ENCODE measurements at places on chromosomes 1 and 21.

DNA sequence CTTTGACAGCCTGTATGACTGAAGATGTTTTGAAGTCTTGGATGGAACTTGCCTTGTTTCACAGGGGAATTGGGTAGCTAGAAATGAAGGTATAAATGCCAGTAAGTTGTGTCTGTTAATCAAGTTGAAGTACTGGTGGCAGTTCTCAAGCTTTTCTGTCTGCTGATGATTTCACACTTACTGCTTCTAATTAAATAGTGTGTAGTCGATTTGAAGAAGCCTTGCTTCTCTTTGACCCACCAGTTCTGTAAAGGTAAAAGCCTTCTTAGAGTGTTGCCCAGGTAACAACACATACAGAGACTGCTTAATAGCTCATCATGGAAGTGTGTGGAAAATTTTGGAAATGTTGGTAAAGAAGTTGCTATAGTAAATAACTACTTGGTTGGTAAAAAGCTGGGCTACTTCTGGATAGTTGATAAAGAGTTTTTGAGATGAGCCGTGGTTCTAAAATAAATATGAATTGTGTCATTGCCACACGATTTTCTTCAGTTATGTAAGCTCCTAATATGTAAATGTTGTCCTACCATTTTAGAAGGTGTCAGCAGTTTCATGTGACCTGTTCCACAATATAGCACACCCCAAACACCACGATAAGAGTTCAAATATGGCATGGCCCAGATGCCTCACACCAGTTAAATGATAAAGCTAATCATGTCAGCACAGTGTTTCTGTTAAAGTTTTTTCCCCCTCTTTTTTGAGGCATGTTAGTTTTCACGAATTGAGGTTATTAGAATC lies 7.4 kb downstream of the RABGAP1L start:
- DNase-seq, result no peak

GRCh38 chr1:154418062-154418921 lies 13.1 kb downstream of the IL6R start:
- no peak for DNase-seq

GRCh38 chr1:240475832-240476231 lies 136.1 kb downstream of the GREM2 start:
- DNase-seq, result no peak

GRCh38 chr1:53608676-53609075 lies 130.3 kb downstream of the GLIS1 start:
- DNase-seq, result no peak

DNA sequence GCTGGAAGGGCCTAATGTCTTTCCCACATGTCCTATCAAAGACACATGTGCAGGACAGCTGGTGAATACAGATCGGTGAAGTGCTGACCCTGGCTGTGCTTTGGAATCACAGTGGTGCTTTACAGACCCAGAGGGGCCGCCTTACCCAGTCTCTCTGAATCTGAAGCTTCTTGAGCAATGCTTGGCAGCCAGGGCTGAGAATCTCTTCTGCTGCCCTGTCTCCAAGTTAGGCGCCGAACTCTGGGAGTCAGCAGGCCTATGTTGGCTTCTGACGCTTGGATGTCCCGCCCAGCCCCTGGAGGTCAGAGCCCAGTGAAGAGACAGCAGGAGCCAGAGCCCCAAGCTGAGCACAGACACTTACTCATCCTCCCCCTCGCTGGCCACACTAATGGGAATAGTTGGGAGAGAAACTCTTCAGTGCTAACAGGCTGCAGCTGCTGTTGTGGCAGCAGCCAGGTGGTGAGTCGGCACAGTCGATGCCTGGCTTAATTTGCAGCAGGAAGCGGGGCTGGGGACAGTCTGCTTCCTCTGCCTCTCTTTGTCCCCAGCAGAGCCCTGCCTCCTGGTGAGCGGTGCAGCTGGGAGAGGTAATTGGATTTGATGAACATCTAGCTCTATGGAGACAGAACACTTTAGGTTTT lies 68.1 kb downstream of the URB2 start:
- peak; percentile 23 for DNase-seq

- no peak for DNase-seq
Measured at GRCh38 chr1:233723387-233723786, 109.5 kb downstream of the KCNK1 start.

- no peak for DNase-seq
Measured at GRCh38 chr1:170765279-170765678, 101.3 kb downstream of the PRRX1 start.

GRCh38 chr1:41023279-41023990 lies 1.9 kb upstream of the SLFNL1 start:
- no peak for DNase-seq

- DNase-seq, result peak; percentile 95
Measured at GRCh38 chr1:64042331-64043100, 160.9 kb upstream of the UBE2U start.

GRCh38 chr1:64046891-64047290 lies 156.5 kb upstream of the UBE2U start:
- no peak for DNase-seq

DNA sequence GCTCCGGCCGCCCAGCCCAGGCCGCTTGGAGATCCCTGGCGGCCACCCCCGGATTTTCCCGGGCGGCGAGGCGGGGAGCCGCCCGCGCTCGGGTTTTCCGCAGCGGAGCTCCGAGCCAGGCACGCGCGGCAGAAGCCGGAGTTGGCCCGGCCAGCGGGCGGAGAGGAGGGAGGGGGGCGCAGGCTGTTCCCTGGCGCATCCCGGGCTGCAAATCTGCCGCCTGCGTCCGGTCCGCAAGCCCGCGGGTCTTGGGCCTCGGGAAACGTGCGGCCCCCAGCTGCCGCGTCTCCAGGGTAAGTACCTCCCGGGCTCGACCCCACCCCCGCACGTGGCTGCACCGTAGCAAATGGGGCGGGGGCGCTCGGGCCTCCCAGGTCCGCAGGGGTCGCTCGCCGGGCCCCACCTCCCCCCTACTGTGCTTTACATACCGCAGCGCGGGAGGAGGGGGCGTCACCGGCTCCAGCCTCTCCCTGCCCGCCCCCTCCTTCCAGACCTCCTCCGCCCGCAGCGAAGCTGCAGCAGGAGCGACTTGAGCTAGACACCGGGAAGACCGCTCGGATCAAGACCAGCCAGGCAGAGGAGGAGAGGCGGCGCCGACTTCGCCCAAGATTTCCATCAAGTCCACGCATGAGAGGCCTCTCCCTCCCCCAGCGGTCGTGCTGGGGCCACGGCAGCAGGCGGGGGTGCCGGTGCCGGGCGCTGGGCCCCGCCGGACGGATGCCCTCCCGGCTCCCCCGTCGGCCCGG lies 1.6 kb downstream of the TMEM200B start:
- no peak for DNase-seq

- no peak for DNase-seq
Measured at GRCh38 chr1:221606256-221606655, 135.6 kb downstream of the DUSP10 start.

DNA sequence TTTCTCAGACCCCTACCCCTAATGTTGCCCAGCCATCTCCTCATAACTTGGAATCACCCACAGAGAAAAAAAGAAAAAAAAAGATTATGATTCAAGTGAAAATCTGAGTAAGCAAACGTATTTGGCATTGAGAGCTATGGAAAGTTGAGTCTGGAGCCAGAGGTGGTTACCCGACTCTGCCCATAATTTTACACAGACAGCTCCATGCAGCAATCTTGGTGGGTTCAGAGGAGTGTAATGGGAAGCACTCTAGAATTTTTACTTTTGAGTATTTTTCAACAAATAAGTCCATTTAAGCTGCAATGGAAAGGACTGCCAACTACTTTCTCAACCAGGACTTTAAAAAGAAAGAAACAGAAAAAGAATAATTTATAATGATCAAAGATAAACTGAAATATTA lies 62.7 kb downstream of the ZC3H11B start:
- no peak for DNase-seq

GRCh38 chr1:42439940-42440339 lies 15.9 kb downstream of the ZMYND12 start:
- no peak for DNase-seq

DNA sequence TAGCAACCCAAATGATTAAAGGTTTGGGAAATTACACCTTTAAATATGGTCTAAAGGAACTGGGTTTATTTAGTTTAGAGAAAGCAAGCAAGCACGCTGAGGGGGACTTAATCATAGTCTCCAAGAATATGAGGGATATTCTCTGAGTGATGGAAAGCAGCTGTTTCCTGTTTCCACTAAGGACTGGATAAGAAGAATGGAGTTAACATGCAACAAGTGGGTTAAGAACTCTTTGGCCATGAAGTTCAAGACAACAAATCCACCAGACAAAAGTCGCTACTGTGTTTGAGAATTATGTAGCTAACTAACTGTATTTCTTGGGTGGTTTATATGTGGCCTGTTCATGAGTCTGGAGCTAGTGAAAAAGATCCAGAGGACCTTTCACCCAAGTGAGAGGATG lies 85.7 kb downstream of the TGFB2 start:
- no peak for DNase-seq

GRCh38 chr21:25901330-25901979 lies 166.7 kb downstream of the GABPA start:
- DNase-seq, result no peak

GRCh38 chr1:6581561-6582305 lies 1.9 kb downstream of the ZBTB48 start:
- no peak for DNase-seq

DNA sequence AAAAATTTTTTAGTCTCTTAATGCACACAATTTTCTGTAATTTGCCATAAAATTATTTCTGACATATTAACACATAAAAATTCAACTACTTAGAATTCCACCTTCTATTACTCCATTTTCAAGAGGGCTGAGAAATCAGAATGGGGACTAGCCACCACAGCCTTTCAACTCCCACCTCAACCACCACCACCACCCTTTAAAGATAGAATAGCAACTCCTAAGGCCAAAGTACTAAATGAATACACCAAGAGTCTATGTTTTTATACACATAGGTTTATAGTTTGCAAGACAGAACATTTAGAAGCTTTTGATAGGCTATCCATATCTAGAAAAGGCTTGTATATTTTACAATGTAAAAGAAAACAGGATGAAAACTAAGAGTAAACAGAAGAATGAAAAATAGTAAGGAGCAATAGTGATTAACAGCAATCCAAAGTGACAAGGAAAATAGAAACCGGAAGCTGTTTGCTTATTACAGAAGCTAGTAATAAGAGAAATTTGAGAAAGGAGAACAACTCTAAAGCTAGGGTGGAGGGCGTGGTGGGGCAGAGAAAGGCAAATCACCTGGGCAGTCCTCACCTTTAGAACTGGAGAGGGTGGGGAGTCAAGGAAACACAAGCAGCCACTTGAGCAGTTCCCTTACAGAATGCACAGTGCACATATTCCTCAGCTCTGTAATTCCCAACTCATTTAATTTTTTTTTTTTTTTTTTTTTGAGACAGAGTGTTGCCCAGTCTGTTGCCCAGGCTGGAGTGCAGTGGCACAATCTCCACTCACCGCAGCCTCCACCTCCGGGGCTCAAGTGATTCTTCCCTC lies 27.7 kb downstream of the EPS15 start:
- no peak for DNase-seq

DNA sequence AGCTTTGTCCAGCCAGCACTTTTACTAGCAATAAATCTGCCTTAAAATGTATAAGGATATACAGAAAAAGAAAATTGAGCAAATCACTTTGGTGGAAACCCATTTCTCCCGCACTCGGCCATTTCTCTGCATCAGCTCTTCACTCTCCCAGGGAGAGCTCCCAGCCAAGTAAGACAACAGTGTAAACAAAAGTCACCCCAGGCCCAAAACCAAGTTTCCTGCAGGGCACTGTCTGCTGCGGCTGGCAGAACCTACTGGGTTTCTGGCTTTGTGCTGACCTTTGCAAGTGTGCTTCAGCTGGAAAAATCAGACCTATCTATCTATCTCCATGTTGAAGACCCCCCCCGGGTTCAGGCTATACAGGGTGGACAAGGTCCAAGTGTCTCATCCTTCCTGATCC lies 476.7 kb upstream of the CAMK1G start:
- no peak for DNase-seq

GRCh38 chr1:9559673-9560072 lies 20.4 kb downstream of the SLC25A33 start:
- DNase-seq, result no peak

- peak; percentile 54 for DNase-seq
Measured at GRCh38 chr1:109620401-109620791, 759 bp downstream of the AMPD2 start.

DNA sequence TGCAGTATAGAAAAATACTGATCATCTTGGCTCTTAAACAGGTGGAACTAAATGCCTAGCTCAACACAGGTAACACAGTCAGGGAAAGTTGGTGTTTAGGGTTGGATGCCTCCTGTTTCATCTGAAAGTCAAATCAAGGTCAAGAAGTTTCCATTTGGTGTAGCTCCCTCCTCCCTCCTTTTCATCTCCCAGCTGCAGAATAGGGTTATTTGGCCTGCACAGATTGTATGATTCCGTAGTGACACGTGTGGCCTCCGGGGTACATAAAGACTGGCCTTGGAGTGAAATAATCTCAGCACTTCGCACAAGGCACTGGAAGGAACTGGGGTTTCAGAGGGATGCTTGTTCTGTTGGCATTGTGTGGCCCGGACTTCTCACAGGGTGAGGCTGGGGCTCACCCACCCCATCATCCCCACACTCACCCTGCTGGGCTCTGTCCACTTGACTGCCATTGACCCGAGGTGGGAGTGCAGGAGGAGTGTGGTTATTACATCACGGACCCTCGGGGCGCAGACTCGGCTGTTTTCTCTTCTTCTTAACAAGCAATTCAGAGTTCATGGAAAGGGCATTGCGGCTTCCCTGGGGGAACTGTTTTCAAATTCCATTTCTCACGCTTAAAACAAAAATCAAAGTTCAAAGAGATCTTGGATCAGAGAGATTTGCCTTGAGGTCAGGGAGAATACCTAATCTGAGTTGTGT lies 18.4 kb downstream of the IGSF5 start:
- no peak for DNase-seq

DNA sequence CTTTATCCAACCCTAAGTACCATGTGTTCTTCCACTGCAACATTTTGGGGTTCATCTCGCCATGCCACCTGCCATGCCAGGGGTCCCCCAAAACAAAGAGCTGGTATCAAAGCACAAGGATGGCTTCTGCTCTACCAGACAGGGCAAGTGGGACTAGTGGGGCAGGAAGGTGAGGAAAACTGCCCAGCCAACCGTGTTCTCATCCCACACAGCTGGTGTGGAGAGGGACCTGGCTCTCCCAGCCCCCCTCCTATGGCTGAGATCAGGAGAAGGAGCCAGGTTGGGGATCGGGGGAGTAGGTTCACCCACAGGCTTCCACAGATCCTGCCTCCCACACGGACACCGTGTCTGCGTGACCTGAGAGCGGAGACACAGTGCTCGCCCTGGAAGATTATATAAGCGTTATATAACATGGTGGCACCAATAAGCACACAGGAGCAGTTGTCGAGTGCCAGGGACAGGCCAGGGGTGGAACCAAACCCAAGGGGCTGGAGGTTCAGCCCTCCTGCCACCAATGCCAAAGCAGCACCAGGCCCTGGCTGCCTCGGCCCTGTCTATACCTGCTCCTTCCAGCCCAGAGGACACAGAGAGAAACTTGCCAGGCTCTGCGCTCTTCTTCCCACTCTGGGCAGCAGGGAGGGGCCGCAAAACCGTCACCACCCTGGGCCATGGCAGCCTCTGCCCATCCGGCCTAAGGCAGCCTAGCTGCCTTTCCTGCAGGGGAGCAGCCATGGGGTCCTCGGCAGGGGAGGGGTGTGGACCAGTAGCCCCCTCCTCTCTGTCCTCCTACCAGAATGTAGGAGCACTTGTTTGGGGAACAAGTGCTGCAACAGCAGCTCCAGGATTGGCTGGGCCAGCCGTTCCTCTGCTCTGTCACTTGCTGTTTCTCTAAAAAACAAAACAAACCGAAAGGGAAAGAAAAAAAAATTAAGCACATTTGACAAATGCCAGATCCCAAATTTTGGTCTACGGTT lies 43.5 kb downstream of the CD34 start:
- no peak for DNase-seq
